ENCODE measurements at places on chromosomes 2 and 18.
A peak's percentile ranks its signal among the peaks of the same experiment; 100 is the strongest.

GRCh38 chr2:203802342-203803052 is 65.1 kb upstream of the CTLA4 start:
- peak; percentile 57 for DNase-seq

DNA sequence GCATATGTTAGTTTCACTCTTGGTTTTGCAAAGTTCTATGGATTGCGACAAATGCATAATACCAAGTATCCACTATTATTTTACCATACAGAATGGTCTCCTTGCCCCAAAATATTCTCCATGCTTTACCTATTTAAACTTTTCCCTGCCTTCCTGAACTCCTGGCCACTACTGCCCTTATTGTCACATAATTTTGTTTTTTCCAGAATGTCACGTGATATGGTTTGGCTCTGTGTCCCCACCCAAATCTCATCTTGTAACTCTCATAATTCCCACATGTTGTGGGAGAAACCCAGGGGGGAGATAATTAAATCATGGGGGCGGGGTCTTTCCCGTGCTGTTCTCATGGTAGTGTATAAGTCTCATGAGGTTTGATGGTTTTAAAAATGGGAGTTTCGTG is 760.0 kb downstream of the METTL4 start:
- no peak for DNase-seq

GRCh38 chr2:165637396-165637795 is 156.7 kb downstream of the GALNT3 start:
- no peak for DNase-seq

- DNase-seq = no peak
Observed at GRCh38 chr2:230540332-230540731, 124.3 kb downstream of the SP100 start.

DNA sequence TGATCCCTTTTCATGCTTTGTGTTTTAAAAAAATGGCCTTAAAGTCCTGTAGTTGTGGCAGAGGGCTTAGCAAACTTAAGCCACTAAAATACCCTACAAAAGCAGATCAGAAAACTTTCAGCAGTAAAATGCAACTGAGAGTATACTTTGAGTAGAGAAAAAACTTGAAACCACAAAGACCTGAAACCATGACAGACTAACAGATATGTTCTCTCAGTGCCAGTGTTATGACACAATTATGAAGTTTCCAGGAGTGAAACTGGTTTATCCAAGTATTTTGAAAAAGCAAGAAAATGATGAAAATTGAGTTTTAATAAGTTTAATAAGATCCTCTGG is 74.5 kb downstream of the SPRED2 start:
- DNase-seq = no peak

DNA sequence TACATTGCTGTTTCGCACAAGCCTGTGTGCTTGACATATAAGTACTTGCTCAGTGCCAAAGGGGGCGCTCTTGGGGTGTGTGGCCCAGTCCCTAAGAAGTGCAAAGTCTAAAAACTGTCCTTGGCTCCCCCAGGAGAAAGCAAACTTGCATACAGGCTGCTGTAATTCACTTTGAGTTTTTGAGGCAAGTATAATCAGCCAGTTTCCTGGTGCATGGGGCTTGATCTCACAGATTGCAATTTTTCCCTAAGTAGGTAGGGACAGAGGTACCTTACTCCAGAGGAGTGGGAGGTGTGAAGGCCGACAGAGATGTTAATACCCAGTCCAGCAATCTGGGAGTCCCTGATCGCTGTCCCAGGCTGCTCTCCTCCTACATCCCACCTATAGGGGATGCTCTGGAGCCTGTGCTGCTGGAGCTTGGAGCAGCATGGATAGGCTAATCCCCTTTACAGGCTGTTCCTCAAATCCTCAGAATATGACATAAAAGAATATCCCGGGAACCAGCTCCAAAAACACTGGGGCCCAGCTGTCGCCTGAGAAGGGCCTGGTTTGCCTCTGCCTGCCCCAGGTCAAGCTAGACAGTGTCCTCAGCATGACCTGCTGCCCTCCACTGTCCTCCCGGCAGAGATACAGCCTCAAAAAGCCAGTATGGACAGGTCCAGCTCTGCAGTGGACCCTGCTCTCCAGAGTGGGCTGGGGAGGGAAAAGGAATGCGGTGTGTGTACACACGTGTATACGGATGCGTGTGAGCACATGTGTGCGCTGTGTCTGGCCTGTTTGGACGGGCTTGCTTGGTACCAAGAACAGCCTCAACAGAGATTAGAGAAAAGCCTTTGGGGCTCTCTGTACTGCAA is 136.5 kb upstream of the HAAO start:
- no peak for DNase-seq

- DNase-seq = no peak
Observed at GRCh38 chr18:48720655-48721025, 181.8 kb downstream of the CTIF start.

DNA sequence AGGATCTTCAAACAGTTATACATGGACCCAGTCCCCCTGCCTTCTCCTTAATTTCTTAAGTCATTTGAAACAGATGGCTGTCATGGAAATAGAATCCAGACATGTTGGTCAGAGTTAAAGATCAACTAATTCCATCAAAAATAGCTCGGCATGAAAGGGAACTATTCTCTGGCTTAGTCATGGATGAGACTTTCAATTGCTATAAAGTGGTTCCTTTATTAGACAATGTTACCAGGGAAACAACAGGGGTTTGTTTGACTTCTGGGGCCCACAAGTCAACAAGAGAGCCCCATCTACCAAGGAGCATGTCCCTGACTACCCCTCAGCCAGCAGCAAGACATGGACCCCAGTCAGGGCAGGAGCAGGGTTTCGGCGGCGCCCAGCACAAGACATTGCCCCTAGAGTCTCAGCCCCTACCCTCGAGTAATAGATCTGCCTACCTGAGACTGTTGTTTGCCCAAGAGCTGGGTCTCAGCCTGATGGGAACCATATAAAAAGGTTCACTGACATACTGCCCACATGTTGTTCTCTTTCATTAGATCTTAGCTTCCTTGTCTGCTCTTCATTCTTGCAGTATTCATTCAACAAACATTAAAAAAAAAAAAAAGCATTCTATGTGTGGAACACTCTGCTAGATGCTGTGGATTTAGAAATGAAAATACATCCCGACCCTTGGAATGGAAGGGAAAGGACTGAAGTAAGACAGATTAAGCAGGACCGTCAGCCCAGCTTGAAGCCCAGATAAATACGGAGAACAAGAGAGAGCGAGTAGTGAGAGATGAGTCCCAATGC is 4.6 kb downstream of the TTR start:
- DNase-seq = no peak

DNA sequence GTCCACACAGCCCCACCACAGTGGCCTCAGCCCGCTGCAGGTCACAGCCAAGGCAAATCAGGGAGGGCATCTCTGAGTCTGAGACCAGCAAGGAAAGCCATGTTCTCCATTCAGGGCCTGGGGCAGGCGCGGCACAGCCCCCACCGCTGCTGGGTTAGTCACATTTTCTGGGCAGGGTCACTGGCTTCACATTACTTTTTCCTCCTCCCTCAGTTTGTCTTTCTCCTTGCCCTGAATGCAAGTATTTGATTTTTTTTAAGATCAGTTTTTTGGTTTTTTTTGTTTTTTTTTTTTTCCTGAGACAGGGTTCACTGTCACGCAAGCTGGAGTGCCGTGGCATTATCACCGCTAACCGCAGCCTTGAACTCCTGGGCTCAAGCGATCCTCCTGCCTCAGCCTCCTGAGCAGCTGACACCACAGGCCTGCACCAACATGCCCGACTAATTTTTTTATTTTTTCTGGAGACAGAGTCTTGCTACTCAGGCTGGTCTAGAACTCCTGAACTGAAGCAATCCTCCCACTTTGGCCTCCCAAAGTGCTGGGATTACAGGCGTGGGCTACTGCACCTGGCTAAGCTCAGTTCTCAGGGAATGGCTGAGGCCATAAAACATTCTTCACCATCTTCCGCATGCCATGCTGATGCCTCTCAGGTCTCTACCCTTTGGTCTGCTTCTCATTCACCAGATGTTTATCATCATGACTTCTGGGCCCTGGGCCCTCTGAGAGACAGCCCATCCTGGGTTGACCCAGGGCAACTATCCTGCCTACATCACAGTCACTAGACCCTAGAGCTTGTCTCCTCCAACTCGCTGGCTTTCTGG is 628 bp upstream of the CAPG start:
- DNase-seq = no peak

DNA sequence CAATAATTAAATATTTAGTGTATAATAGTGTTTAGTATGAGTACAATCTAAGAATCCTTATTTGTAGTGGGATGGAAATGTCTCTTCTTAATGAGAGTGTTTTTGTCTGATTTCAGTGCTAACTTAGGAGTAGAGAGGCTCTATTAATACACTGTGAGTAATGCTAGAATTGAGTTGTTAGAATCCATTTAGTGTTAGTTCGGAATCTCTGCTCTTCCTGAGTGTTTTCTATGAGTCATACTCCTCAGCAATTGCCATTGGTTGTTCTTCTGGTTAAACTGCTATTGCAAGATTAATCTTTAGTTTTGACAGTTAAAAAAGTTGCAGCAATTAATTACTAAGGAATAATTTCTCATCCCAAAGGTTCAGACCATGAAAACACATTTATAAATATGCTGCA is 828.6 kb upstream of the POU3F3 start:
- no peak for DNase-seq

- no peak for DNase-seq
Observed at GRCh38 chr2:147096671-147097070, 748.2 kb upstream of the ACVR2A start.

DNA sequence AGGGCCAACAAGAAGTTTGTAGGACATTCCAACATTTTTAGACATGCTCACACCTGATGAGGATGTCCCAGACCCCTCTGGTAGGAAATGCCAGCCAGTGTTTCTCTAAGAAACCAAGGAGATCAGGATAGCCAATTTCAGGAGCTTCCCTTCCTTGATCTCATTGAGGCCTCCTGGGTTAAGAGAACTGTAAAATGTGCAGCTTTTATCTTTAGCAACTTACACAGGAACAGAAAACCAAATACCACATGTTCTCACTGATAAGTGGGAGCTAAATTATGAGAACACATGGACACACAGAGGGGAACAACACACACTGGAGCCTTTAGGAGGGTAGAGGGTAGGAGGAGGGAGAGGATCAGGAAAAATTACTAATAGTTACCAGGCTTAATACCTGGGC is 99.6 kb upstream of the MAP2 start:
- no peak for DNase-seq

GRCh38 chr2:227903381-227903780 is 31.9 kb downstream of the DAW1 start:
- no peak for DNase-seq

GRCh38 chr2:36565712-36566111 is 32.3 kb downstream of the FEZ2 start:
- DNase-seq = no peak

DNA sequence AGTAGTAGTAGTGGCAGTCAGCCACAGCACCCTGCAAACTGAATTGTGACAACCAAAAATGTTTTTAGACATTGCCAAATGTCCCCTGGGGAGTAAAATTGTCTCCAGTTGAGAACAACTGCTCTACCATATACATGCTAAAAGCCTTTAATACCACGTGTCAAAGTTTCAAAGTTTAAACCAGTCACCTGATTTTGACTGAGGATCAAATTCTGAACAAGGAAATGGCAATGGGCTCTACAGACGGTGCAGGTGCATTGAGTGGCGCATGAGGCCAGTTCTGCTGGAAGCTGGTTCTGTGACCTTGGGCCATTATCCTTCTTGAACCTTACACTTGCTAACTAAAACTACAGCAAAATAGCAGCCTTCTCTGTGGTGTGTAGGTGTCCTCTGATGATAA is 85.0 kb downstream of the LIPG start:
- DNase-seq = no peak

DNA sequence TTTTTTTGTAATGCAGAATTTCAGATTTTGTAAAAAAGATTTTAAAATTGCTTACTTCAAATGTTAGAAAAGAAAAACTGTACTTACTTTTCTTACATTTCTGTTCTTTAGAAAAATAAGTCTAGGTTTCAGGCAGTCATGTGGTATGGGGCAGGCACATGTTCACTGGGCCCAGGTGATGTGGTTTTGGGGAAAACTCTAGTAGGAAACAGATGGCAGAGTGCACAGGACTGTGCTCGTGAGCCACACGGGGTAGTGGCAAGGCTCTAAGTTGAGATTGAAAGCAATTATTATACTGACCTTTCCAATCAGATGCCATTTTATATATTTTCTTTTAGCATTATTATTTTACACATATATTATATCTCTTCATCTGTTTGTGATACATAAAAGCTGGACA is 1036.9 kb upstream of the TMEFF2 start:
- DNase-seq = no peak

DNA sequence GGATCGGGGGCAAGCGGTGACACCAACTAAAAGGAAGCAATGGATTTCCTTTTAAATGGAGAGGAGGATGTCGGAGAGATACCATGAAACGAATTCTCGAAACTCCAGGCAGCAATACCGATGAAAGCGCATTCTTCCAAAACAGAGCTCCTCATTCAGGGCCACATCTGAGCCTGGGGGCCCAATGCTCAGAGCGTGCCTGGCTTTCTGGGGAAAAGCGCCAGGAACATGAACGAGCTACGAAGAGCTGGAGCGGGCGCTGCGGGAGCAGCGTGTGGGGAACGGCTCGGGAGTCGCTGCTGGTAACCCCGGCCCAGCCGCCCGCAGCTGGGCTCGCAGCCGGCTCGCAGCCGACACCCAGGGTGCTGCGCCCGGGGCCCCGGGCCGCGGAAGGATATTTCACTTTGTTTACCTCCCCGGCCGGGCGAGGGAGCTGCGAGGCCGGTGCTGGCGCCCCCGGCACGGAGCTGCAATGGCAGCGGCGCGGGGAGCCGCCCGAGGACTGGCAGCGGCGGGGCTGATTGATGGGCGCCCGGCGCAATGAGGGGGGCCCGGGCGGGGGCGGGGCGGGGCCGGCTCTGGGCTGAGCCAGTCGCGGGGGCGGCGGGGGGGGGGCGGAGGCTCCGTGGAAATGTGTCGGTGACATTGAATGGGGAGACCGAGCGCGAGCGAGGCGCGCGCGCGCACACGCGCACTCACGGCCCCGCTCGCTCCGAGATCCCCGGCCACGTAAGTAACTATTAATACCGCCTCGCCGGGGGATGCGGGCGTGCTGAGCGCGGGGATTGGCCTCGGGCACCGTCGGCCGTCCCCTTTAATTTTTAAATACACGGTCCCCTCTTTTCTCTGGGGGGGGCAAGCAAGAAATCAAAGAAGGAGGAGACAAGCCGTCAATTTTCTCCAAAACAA is at the start of gene TRIB2:
TSS of gene TRIB2 (plus strand) at position 655 of the 909 bp plus-strand sequence. CDS start 1,372 bp downstream, outside the sequence.
- peak; percentile 65 for DNase-seq

- no peak for DNase-seq
Observed at GRCh38 chr2:106012001-106012590, 182.0 kb downstream of the UXS1 start.

DNA sequence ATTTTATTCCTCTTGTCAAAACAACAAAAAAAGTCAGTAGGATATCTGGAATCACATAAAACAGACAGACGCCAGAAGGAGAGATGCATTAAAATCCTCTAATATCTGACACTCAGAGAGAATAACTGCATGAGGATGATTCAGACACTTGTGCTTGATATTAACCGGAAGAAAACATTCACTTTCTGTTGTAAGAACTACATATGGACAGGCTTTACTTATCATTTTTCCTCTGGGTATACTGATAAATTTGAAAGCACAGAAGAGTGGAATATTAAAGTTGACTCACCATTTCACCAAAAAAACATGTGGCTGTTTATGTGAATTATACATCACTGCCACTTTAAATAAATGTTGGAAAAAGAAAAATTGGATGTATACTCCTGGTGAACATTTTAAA is 589.1 kb upstream of the CDH2 start:
- DNase-seq = no peak
